Kidney (tissue), 22 donors: ENCODE measurements at places on chromosomes 7 and 10.
A peak's percentile ranks its signal among the peaks of the same experiment; 100 is the strongest.

DNA sequence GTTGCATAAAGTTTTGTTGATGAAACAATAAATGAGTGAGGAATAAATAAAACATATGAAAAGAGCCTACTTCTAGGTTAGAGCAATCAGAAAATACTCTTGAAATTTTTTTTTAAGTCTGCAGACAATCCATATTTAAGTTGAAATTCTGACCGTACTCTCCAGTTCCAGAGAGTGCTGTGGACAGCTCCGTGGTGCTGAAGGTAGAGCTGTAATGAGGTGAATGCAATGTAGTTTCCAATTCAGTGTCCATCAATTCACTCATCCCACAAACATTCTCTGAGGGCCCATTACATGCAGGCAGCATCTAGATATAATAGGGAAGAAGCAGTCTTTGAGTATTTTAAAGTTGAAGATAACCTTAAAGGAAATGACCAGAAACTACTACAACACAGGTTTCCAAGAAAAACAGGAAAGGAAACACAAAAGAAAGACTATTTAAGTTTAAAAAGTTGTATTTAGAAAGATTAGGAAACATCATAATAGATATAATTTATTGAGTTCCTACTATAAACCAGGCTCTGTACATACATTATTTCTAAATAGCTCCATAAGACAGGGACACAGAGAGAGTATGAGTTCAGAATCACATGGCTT, 44.0 kb upstream of the CRTAC1 start:
- DNase-seq, result peak; percentile 56

GRCh38 chr10:126519992-126520391, 131.7 kb upstream of the ADAM12 start:
- no peak for DNase-seq

- DNase-seq, result no peak
Observed at GRCh38 chr10:12214763-12215218, 18.8 kb downstream of the CDC123 start.

DNA sequence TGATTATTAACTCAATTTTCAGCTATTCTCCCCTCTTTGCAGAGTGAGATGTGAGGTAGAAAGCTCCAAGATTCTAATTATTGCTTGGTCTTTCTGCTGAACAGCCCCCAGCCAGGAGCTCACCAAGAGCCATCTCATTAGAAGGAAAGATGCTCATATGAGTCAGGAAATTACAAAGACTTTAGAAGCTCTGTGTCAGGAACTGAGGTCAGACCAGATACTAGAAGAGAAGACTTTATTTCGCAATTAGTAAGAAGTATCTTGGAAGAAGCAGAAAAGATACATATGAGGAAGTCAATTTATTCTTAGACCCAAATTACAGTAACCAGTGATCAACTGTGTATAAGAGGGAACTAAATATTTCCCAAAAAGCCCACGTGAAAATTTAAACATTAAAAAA, 626.9 kb downstream of the ZWINT start:
- DNase-seq, result no peak

- DNase-seq, result no peak
Observed at GRCh38 chr7:129159539-129159938, 15.0 kb downstream of the TSPAN33 start.

DNA sequence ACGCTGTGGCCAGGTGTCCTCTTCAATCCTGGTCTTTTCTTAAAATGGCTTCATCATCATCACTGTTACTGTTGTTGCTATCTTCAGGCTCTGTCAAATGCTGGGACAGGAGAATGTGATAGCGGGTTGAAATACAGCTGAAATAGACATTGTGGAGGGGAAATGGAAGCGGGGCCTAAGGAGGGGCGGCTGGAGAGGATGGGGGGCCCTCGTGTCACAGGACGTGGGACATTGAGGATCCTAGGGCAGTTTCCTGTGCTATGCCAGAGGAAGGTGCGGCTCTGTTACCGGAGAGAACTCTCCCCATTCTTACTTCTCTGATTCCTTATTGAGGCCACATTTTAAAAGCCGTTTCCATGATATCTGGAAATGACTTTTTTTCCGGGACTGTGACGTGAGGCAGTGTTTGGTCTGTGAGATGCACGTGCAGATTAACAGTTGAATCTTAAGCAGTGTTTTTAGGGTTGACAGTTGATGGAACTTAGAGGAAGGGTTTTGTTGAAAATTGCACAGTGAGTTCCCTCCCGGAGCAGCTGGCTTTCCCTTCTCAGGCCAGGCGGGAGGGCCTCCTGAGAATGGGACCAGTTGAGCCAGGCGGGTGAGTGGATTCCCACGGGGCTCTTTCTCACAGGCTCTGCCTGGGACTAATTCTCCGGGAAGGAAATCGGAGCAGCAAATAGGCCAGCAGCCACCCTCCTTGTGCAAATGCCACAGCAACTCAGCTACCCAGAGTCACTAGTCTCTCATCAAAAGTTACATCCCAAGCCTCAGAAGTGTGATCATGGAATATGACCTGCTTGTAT, 125.2 kb downstream of the TACC2 start:
- DNase-seq, result no peak

GRCh38 chr7:92682903-92683539, 92.8 kb upstream of the FAM133B start:
- peak; percentile 36 for DNase-seq

DNA sequence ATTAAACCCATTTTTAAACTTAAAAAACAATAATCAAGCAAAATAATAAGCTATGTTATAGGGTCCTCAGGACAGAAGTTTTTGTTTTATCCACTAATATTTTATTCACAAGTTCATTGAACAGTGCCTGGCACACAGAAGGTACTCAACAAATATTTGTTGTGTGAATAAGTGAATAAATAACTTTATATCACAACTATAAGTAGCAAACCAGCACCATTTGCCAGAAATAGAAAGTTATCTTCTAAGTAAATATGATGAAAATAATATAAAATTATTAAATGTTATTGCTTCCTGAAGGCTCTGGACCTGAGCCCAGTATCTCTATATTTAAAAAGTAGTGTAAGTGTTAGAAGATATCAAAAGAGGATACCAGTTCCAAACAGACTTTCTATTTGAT, 29.1 kb upstream of the SEPTIN7 start:
- DNase-seq, result no peak

- peak; percentile 80 for DNase-seq
Observed at GRCh38 chr10:5775685-5776084, 37.5 kb downstream of the GDI2 start.

- no peak for DNase-seq
Observed at GRCh38 chr10:70223728-70224127, 9.5 kb downstream of the PPA1 start.

- DNase-seq, result no peak
Observed at GRCh38 chr10:38038932-38039245, 28.4 kb downstream of the ZNF33A start.

DNA sequence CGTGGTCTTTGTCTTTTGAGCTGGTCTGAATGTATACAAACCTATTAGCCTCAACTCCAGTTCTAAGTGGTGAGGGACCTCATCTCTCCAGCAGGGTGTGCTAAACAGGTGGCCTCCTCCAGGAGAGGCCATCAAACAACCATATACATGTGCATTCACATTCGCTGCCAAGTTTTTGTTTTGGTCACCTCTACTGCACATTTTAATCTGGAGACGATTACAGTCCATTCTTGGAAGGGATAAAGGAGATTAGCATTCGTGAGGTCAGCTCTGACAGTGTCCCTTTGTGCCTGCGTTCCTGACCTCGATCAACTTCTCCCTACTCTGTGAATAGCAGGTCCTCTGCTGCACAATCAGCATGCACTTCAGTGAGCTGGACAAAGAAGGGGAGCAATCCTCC, 60.8 kb downstream of the RHOBTB1 start:
- DNase-seq, result no peak

GRCh38 chr7:151721236-151721635, 155.7 kb downstream of the PRKAG2 start:
- DNase-seq, result no peak

- DNase-seq, result no peak
Observed at GRCh38 chr7:50853311-50853710, 70.6 kb upstream of the GRB10 start.

GRCh38 chr10:116634126-116634975, 13.6 kb downstream of the PNLIPRP2 start:
- no peak for DNase-seq

GRCh38 chr10:131206111-131206995, 105.2 kb downstream of the TCERG1L start:
- DNase-seq, result no peak

- peak; percentile 44 for DNase-seq
Observed at GRCh38 chr7:91168871-91169829, 95.1 kb upstream of the FZD1 start.

- DNase-seq, result no peak
Observed at GRCh38 chr10:404346-404745, 269.1 kb downstream of the ZMYND11 start.

- DNase-seq, result no peak
Observed at GRCh38 chr7:121521711-121522400, 125.7 kb upstream of the FAM3C start.

- DNase-seq, result no peak
Observed at GRCh38 chr10:93999401-93999851, 5.7 kb downstream of the PLCE1 start.

DNA sequence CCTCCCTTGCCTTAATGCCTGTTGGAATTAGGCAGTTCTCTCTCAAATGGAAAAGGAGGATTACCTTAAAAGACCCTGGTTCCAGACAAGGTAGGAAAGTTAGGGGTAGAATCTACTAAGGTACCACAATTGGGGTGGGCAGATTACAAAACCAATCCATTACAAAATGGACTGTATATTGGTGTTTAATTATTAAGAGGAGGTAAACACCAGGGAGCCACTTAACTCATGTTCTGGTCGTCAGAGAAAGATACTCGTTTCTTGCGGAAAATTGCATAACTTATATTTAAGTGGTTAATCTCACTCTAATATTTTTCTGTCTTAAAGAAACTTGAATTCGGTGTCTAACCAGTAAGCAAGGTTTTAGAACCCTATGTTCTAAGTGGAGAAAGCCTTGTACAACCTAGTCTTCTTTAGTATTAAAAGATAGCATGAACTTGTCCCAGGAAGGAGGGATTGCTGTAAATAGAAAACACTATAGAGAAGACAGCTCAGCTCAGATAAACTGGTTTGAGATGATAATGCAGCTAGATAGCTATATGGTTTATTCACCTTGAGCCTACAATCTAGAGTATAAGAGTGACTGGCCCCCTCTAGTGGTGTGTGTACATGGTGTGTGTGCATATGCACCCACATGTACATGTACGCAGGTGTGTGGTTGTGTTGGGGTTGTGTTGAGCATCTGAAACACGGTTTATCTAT, 58.0 kb upstream of the STRIP2 start:
- DNase-seq, result no peak

DNA sequence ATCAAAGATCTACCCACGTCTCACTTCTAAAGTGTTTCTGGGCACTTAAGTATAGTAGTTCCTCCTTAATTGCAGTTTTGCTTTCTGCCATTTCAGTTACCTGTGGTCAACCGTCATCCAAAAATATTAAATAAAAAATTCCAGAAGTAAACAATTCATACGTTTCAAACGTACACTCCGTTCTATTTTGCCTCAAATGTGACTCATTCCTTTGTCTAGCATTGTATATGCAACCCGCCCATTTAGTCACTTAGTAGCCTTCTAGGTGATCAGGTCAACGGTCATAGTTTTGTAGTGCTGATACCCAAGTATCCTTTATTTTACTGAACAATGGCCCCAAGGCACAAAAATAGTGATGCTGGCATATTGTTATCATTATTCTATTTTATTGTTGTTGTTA, 33.8 kb downstream of the HGF start:
- DNase-seq, result no peak

GRCh38 chr7:113480537-113480936, 362.2 kb upstream of the SMIM30 start:
- no peak for DNase-seq

DNA sequence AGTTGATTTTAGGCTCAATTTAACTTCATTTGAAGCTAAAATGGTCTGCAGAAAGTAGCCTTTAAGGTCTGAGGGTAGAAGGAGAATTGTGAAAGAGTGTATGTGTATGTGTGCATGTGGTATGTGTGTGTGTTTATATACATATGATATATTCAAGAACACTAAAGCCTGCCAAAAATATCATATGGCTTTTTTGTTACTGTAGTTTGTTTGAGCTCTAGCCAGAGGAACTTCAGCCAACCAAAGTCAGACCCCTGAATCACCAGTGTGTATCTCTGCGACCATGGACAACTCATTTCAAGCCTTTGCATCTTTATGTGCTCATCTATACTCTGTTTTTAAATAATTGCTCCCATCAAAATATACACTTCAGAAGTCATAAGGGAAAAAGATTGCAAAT, 58.4 kb upstream of the HDAC9 start:
- no peak for DNase-seq

GRCh38 chr7:5500056-5500776, 76.6 kb upstream of the TNRC18 start:
- no peak for DNase-seq

GRCh38 chr7:123738356-123738755, 10.4 kb downstream of the WASL start:
- DNase-seq, result no peak

DNA sequence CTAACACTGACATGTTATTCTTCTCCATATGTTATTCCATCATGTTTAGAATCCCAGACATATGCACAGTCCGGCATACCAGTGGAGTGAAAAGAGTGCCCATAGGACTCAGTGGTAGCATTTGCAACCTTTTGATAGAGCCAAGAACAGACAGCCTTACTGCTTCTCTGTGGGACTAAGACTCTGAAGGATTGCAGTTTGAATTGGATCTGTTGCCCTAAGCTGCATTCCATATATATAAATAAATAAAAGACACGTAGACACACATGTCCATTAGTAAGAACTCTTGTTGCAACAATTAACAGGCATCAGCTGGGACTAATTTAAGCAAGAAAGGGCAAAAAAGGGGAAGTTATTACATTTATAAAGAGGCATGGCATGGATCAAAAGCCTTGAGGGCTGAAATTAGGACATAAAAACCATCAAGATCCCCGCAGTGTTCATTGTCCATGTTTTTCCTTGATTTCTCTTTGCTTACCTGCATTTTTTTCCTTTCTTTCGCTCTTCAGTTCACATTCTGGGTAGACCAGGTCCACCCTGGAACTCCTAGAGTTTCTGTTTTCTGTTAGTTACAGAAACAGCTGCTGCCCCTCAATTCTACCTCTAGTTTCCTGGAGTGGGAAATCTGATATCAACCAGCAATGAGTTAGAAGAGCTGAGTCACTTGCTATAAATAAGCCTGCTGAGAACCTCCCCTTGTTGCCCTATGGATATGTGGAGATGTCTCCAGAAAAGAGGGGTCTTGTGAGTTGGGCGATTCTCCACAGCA, 132.4 kb downstream of the SORCS1 start:
- DNase-seq, result peak; percentile 85

GRCh38 chr10:3025026-3025683, 42.2 kb upstream of the PFKP start:
- DNase-seq, result no peak

GRCh38 chr10:49278497-49278981, 20.4 kb upstream of the C10orf71 start:
- DNase-seq, result no peak
